ENCODE measurements at places on chromosomes 3 and 15.

DNA sequence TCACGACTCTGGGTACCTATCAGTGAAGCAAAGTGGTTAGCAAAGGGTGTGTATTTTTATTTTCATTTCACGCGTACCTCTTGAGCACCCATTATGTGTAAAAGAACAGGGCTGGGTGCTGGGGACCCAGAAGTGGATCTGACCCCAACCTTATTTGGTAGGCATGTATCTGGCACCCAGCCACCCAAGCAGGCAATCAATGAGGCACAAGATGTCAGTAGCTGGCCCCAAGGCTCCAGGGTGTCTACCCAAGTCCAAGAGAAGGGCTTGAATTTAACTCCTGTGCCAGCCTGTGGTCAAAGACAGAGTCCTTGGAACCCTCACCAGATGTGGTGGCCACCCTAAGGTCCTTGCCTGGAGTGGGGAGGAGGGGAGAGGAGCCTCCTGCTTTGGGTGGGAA is 5.7 kb downstream of the PLEKHO2 start:
- DNase-seq = no peak

DNA sequence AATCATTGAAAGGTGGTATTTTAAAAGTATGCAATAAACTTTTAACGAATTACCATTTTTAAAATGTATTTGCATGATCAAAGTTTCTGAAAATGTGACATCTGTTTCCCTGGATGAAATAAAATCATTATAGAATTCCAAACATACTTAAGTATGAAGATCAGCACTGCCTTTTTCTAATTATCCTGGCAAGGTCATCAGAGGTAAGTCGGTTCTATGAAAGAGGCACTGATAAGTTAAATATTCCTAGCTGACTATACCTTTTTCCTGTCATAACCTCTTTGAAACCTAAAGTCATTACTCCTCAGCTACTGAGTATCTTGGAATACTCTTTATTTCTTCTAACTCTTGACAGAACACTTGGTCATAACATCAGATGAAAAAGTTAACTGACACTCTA is 406.1 kb upstream of the ALCAM start:
- DNase-seq = no peak

GRCh38 chr15:65528461-65529060 is 1.7 kb upstream of the HACD3 start:
- no peak for DNase-seq

DNA sequence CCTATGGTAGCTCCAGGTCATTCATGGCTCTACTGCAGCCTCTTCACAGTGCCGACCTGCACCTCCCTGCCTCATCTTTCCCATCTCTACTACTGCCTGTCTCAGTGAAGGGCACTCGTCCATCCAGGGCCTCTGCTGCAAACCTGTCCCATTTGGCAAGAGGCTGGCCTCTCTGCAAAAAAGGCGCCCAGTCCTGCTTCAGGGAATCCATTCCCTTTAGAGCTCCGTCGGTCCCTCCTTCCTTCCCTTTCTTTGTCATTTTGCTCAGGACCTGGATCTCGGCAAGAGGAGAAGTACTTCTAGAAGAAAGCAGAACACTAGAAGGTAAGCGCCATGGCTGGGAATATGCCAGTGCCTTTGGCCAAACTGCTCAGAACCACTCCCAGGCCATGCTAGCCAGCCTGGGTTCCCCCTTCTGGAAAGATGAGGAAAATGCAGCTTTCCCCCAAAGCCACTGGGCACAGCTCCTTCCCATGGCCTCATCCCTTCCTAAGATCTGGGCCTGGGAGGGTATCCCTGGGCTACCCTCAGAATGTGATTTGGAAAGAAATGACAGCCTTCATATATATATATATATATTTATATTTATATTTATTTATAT is 6.4 kb upstream of the ISL2 start:
- no peak for DNase-seq

DNA sequence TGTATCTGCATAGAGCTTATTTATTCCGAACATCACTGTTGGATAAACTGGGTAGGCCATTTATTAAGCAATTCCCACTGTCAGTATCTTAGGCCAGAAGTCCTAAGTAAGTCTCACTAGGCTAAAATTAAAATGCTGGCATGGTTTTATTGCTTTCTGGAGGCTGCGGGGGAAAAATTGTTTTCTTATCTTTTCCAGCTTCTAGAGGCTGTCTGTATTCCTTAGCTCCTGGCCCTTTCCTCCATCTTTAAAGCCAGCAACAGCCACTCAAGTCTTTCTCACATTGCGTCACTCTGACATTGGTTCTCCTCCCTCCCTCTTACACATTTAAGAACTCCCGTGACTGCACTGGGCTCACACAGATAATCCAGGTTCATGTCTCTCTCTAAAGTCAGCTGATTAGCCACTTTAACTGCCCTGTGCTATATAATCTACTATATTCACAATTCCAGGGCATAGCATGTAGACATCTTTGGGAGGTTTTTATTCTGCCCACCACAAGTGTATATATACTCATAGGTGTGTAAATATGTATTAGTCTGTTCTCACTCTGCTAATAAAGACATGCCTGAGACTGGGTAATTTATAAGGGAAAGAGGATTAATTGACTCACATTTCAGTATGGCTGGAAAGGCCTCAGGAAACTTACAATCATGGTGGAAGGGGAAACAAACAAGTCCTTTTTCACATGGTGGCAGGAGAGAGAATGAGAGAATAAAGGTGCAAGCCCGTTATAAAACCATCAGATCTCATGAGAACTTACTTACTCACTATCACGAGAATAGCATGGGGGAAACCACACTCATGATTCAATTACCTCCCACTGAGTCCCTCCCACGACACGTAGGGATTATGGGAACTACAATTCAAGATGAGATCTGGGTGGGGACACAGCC is 113.5 kb upstream of the SLC7A14 start:
- no peak for DNase-seq

DNA sequence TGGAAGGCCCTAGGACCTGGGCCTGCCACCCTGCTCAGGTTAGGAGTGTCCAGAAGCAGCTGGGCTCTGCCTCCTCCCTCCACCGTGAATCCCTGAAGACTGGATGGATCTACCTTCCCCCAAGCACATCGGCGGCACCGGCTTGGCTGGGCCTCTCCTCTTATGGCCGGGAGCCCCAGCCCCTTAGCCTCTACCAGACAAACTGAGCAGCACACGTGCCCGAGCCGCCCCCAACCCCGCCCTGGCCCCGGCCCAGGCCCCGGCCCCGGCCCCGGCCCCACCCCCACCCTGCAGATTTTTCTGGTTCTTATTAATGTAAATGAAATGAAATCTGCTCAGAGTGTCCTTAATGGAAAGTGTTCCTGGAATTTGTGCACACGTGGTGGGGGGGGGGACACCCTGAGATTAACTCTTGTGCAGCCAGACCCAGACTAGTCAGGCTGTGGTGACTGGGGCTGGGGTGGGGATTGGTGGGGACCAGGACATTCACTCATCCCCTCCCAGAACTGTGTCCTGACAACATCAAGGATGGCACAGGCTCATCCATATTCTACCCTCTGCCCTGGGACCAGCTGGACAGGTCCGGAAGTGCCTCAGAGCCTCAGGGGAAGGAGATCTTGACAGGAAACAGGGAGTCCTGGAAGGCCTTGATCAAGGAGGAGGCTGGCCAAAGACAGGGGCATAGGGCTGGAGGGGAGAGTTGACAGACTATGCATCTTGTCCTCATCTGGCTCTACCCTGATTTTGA is 30.9 kb upstream of the SEMA3F start:
- no peak for DNase-seq

GRCh38 chr3:188906236-188906635 is 265.5 kb upstream of the TPRG1 start:
- no peak for DNase-seq

DNA sequence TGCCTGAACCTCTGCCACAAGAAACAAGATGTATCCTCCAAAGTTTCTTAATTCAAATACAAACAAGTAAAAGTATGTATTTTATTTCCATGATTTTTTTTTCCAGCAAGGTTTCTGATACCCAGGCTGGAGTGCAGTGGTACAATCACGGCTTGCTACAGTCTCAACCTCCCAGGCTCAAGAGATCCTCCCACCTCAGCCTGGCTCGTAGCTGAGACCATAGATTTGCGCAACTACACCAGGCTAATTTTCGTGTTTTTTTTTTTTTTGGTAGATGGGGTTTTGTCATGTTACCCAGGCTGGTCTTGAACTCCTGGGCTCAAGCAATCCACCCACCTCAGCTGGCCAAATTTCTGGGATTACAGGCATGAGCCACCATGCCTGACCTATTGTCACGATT is 12.2 kb upstream of the VEPH1 start:
- DNase-seq = no peak

GRCh38 chr3:144085964-144086363 is 114.3 kb downstream of the DIPK2A start:
- DNase-seq = no peak

DNA sequence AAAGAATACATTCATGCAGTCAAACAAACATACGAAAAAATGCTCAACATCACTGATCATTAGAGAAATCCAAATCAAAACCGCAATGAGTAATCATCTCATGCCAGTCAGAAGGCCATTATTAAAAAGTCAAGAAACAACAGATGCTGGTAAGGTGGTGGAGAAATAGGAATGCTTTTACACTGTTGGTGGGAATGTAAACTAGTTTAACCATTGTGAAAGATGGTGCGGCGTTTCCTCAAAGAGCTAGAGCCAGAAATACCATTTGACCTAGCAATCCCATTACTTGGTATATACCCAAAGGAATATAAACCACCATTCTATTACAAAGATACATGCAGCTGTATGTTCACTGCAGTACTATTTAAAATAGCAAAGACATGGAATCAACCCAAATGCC is 330.4 kb downstream of the EDEM1 start:
- no peak for DNase-seq

DNA sequence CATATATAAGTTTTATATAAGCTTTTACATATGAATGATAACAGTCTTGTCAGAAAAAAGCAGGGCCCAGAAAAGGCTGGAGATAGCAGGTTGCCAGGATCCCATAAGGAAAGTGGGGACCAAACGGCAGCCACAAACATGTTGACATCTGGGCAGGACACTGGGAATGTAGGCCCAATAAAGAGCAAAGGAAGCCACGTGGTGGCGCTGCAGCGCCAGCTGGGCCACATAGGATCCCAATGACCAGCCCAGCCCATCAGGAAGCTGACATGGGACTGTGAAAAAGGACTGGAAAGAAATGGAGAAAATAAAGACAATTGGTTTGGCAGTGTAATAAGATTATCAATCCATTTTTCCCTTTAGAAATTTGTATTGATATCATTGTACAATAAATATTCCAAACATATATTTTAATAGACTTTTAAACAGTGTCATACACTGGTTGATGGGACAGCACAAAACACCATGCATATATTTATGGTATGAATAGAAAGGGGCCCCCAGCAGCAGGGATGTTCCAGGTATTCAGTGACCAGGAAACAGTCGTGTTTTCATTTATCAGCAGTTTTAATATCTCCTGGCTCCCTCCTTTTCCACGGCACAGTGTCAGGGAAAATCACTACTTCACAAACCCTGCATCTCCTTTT is 89.0 kb upstream of the STRIT1 start:
- peak; percentile 30 for DNase-seq

- DNase-seq = no peak
Measured at GRCh38 chr3:127925384-127925783, 10.4 kb downstream of the KBTBD12 start.

GRCh38 chr15:69731081-69731330 is 278.4 kb downstream of the RPLP1 start:
- DNase-seq = no peak

DNA sequence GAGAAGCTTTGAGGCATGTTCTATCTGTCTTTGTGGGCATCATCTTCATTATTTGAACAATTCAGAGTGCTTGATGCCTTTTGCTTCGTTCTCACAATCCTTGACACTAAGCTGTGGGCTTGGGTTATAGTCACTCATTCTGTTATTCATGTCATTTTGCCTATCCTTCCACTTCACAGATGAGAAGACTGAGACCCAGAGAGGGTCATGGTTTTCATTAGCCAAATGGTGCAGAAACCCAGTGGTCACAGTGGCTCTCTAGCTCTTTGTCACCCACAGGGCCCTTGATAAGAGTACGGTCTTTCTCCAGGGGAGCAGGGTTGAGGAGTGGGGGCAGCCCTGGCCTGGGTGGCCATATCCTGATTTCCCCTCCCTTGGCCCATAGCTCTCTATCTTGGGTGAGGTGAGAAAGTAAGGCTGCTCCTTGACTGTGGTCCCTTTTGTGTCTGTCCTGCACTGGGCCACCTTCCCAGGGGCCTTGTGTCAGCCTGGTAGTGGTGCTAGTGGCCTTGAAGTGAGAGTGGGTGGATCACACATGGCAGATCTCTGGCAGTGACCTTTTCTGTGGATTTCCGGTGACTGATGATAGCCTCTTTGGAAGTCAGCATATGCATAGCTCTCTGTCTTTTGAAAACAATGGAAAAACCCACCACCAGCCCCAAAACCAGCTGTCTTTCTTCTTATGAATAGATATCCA is 130.1 kb downstream of the IGF1R start:
- DNase-seq = no peak

GRCh38 chr15:72970933-72971760 is 81.1 kb upstream of the NEO1 start:
- no peak for DNase-seq
